CD4-positive, alpha-beta T cell treated with Interleukin-4 for 4 hours (primary cell): ENCODE measurements at places on chromosomes 11 and 22.

DNA sequence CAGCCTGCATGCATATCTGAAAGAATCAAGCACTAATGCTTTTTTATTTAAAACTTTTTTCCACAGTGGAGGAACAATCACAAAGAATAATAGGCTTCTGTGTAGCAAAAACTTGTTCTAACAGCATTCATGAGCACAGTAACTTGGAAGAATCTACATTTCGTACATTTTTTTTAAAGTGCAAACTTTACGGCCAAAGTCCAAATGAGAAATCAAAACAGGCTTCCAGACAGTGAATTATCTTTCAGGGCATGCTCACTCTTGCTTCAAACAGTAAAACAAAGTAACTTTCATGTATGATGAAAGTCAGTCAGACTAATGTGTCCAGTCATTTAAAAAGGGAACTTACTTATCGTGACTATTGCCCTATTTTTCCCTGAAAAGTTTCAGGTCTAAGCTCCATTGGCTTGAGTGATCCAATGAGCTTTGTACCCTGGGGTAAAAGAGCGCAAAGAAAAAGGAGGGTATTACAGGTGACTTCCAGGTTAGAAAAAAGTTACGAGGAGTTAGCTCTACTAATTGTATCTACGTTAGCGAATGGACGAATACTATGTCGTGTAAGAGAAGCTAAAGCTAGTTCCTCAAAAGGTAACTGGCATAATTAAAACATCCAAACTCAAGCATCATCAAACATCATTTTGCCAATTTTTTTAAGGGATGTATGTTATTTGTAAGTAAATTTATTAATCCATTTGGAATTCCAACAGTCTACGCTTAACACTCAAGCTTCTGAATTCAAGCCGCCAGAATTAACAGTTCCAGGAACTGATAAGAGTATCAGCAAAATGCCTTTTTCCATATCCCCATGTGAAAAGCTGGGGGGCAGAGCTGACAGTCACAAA is 1.7 kb downstream of the PICALM start:
- DNase-seq = no peak

DNA sequence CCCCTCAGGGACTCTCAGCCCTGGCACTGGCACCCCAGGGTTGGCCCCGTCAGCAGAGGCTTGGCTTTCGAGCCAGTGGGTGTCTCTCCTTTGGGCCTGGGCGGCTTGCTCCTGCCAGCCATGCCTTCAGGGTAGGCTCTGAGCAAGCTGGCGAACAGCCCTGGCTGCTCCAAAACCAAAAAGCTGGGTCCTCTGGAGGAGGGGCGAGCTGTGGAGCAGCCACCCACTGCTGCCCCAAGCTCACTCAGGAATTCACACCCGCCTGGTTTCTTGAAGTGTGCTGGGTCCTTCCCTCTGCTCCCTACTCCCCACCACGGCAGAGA is 6.2 kb downstream of the YDJC start:
- no peak for DNase-seq

- DNase-seq = no peak
Observed at GRCh38 chr22:32957200-32957803, 100.9 kb downstream of the SYN3 start.

DNA sequence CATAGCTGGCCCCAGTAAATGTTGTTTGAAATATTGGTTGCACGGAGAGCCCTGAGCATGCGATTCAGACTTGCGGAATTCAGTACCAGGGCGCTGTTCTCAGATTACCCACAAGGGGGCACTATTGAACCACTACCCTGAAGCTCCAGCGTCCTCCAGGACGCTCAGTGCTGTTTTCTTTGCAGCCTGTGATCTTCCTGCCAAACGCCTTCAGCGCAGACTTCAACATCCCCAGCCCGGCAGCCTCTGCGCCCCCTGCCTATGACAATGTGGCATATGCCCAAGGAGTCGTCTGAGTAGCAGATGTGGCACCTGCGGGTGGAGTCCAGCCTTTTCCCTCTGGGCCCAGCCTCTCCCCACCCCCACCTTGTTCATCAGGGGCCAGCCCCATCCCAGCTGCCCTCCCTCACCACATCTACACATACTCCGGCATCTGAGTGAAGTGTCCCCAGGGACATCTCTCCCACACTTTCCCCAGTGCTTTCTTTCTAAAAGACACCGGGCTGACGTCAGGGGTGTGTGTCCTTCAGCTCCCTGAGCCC is 9.6 kb upstream of the MS4A10 start:
- DNase-seq = peak; percentile 70

DNA sequence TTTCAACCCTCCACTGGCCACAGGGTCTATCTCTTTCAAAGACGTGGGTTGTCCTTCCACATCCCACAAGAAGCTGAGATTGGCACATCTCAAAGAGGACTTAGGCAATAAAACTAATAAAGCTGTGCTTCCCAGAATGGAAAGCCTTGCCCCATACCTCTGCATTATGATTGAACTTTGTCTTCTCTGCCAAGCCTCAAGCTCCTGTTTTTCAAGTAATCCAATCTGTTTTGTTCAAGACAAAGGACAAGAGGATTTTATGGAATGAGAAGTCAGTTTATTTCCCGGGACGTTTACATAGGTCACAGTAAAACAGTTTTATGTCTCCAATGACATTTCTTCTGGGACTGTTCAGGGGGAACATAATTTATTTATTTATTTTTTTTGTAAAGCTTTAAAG is 108.4 kb downstream of the GALNT18 start:
- no peak for DNase-seq

DNA sequence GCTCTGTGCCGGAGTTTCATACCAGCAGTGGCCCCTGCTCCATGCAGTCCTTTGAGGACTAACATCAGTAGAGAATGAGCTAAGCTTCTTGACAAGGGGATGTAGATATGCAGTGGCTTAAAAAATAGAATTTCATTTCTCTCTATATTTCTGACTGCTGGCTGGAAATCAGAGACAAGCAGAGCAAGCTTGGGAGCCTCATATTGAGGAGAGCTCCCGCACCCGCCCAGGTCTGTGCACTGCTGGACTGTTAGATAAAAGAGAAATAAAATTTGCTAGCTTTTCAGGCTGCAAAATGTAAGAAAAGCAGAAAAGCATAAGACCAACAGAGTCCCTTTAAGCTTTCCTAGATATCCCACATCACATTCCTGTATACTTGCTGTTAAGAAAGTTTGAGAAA is 31.4 kb downstream of the MMP7 start:
- DNase-seq = no peak

DNA sequence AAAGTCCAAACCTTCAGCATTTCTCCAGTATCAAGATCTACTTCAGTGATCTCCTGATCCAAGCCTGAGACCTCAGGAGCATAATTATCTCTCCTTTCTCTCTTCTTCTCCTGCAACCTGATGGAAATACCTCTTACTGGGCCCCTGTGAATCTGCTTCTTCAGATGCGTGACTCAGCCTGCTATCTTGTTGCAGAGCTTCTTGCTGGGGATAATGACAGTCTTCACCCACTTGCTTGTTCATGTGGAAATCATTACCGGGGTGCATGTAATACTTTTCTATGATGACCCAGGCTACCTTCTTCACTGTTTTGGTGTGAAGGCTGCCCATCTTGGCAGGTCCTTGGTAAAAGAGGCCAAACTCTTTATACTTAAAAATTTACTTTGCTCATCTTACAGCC is 140.0 kb upstream of the POU2AF2 start:
- no peak for DNase-seq
